ENCODE measurements at places on chromosomes 13 and 19.

GRCh38 chr13:55615081-55615480, 1525.6 kb upstream of the PRR20A start:
- no peak for DNase-seq

GRCh38 chr13:77373502-77373901, 46.6 kb upstream of the MYCBP2 start:
- DNase-seq, result no peak

GRCh38 chr13:51091839-51092238, 19.2 kb downstream of the C13orf42 start:
- no peak for DNase-seq

GRCh38 chr19:49921871-49922795, 6.9 kb upstream of the ATF5 start:
- DNase-seq, result peak; percentile 61

DNA sequence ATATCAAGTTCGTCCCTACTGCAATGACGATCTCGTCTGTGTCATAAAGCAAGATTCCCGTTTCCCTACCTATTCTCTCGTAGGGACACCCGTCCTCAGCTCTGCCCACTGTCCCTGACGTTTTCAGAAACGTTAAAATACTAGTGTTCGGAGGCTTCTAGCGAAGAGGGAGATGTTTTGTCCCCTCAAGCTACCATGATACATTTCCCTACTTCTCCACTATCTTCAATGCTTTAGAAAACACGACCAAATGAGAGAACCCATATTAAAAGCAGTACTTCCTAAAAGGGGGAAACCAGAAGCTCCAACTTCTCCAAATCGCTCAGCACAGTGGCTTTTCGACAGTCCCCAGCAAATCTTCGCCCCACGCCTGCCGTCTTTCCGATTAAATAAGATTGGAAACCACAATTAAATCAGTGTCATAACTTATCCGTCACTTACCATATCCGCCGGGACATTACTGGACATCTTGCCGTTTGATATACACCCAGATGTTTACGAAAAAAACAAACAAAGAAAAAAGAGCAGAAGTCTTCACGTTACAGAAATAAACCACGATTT, 1.3 kb downstream of the UBL3 start:
- no peak for DNase-seq

DNA sequence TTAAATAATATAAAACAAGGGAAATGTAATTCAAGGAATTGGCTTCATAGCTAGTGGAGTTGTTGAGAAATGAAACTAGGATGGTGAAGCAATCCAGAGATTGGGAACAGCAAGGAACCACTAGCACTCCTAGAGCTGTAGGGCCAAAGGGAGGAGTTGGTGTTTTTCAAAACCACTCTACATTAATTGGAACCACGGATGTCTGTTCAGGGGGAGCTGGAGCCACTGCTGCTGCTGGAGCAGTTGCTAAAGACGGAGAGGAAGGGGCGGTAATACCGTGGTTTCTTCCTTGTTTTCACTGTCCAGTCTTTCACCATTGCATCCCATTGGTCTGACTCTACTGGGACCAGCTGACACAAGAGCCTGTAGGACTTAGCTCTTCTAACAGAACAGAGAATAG, 8.5 kb downstream of the DNAJC15 start:
- no peak for DNase-seq

DNA sequence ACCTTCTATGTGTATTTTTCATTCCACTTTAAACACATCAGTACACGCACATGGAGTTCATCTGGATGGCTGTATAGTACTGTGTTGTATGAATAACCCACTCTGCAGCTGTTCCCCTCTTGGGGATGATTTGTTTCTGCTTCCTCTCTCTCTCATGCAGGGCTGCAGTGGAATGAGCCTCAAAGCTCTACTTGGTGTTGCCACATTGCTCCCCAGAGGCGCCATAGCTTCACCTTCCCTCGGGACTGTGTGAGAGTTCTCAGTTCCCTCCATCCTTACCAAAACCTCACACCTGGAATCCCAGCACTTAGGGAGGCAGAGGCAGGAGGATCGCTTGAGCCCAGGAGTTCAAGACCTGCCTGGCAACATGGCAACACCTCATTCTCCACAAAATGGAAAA, 28.4 kb upstream of the GPR183 start:
- peak; percentile 33 for DNase-seq

DNA sequence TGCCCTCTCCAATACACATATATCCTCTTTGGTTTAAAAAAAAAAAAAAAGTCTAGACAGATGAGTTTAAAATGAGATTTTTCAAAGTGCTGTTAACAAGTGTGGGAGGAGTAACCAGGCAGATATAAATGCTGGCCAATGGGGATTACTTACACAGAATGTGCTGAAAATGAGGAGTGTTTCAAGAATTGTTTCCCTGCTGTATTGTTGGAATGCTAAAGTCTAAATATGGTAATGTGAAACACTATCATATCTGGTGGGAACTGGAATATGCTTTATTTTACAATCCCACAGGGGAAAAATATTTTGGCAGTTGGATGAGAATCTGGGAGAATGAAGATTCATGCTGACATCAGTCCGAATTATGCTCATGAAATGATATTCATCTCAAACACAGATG, 250.7 kb downstream of the DCT start:
- peak; percentile 95 for DNase-seq

DNA sequence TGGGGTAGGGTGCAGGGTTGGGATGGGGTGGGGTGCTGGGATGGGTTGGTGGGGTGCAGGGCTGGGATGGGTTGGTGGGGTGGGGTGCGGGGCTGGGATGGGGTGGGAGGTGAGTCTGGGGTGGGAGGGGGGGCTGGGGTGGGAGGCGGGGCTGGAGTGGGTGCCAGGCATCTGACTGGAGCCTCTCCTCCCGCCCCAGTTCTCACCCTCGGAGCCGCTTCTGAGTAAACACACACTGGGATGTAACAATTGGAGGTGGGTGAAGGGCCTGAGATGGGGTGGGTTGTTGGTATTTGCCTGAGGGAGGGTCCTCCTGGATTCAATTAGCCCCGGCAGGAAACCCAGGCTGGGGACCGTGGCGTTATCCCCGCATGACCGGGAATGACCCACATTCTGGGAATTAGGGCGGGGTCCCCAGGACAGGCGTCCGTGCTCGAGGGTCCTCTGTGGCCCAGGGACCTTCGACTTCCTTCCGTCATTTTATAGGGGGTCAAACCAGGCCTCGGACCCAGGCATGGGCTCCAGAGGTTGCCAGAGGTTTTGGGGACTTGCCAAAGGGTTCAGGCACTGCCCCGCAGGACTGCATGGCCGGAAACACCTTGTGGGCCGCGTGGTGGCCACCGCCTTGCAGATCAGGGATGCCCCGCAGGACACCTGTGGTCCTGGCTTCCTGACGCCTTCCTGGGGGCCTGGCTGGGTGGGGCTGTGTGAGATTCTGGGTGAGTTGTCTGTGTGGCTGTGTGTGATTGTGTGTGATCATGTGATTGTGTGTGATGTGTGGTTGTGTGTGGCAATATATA, 1.4 kb downstream of the TMPRSS9 start:
- DNase-seq, result no peak

DNA sequence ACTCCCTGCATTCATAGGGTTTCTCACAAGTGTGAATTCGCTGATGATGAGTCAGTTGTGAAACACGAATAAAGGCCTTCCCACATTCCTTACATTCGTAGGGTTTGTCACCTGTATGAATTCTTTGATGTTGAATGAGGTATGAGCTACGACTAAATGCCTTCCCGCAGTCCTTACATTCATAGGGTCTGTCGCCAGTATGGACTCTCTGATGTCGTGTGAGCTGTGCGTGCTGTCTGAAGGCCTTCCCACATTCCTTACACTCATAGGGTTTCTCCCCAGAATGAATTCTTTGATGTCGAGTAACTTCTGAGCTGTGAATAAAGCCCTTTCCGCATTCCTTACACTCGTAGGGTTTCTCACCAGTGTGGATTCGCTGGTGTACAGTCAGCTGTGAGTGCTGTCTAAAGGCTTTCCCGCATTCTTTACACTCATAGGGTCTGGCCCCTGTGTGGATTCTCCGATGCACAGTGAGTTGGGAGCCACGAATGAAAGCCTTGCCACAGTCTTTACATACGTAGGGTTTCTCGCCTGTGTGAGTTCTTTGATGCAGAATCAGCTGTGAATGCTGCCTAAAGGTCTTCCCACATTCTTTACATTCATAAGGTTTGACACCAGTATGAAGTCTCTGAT, 30.5 kb upstream of the COX7A1 start:
- DNase-seq, result peak; percentile 97

- DNase-seq, result peak; percentile 9
Measured at GRCh38 chr13:71879129-71879535, 12.1 kb upstream of the DACH1 start.

GRCh38 chr19:18895824-18896341, at the start of gene CERS1:
CERS1 (minus strand) TSS chr19:18896158; CDS start chr19:18896072, 86 bp downstream.
- DNase-seq, result no peak

- peak; percentile 25 for DNase-seq
Measured at GRCh38 chr13:48492470-48493065, 40.3 kb downstream of the RCBTB2 start.

DNA sequence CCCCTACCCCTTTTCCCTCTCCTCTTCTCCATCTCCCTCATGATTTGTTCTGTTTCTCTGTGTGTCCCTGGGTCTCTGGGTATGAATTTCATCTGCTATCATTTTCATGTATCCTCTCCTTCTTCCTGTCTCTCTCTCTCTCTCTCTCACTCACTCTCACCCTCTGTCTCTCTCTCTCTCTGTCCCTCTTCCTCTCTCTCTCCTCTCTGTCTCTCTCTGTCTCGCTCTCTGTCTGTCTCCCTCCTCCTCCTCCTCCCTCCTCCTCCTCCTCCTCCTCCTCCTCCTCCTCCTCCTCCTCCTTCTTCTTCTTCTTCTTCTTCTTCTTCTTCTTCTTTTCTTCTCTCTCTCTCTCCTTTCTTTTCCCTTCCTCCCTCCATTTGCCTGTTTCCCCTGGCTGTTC, 3.3 kb upstream of the CACNG7 start:
- DNase-seq, result no peak

GRCh38 chr19:18377026-18377425, 8.9 kb upstream of the GDF15 start:
- DNase-seq, result no peak

GRCh38 chr13:38899571-38899970, 91.1 kb downstream of the STOML3 start:
- no peak for DNase-seq

DNA sequence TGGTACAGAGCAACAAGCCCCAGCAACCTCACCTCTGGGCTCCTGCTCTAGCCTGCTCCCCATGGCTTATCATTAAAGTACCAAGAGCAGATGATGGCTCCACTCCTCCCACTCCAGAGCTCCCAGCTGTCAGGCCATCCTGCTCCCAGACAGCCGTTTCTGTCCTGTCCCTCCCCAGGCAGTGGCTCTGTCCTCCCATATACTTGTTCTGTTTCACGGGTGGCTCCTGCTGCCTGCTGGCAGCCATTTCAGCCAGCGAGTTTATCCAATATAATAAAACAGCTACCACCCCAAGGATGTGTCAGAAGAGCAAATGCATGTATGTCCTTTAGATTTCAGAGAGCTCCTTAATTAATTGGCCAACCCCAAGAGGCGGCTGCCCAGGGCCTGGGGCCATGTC, 79.4 kb upstream of the VSTM2B start:
- DNase-seq, result no peak

DNA sequence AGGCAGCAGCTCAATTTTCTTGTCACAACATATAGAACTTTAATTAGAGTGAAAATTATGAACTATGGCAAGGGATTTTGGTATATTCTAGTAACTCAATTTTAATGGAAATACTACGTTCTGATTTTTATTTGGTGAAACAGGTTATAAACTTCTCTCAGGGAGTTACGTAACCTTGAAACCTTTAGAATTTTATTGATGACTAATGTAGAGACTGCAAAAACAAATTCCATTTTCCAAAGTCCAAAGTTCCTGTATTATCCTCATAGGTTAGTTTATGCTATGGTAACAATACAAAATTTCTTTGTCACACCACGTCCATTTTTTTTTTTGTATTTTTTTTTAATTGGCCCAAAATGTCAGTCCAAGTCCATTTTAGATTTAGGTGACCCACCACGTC, 185.7 kb downstream of the KLF5 start:
- no peak for DNase-seq

- peak; percentile 49 for DNase-seq
Measured at GRCh38 chr13:38872693-38873092, 117.9 kb downstream of the STOML3 start.

DNA sequence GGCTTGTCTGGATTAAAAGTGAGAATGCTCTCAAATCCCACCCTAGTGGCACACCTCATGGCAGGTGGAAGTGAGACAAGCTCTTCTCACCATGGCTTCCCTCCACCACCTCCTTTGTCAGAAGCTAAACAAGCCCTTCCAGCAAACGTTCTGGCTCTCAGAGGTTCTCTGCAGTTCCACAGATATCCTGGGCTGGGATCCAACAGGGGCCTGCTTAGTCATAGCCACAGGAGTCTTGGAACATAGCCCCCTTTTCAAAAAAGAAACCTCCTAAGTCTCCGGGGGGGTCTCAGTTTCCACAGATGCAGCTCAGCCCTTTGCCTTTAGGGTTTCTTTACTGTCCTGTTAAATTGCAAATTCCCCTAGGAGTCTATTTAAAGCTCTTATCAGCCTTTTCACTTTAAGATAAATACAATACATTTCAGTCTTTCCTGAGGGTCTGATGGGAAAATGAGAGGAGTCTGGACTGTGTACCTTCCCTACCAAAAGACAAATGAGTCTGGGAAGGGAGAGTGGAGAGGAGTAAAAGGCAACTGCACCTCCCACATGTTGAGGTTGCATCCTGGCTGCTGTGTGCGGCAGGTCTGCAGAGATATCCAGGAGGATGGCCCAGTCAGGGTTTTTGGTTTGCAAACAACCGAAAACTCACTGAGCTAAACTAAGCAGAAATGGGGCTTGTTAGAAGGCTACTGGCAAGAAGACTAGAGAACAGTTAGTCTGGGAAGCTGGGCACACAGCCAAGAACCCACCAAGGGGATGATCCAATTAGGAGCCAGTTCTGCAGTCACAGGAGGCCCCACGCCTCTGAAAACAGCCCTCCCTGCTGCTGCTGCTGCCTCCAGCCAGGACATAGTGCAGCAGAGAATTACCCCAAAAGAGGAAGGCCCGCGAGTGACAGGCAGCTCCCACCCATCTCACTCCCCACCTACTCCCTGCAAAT, 41.4 kb upstream of the SERP2 start:
- peak; percentile 95 for DNase-seq

- no peak for DNase-seq
Measured at GRCh38 chr13:21010621-21011020, 50.8 kb downstream of the LATS2 start.

- DNase-seq, result no peak
Measured at GRCh38 chr19:34725400-34725799, 8.6 kb upstream of the ZNF181 start.

- no peak for DNase-seq
Measured at GRCh38 chr19:34961775-34962686, 2.0 kb downstream of the ZNF792 start.
